ENCODE measurements at places on chromosomes 2 and 18.
A peak's percentile ranks its signal among the peaks of the same experiment; 100 is the strongest.

GRCh38 chr2:215573496-215573895 is 137.6 kb upstream of the FN1 start:
- no peak for DNase-seq

DNA sequence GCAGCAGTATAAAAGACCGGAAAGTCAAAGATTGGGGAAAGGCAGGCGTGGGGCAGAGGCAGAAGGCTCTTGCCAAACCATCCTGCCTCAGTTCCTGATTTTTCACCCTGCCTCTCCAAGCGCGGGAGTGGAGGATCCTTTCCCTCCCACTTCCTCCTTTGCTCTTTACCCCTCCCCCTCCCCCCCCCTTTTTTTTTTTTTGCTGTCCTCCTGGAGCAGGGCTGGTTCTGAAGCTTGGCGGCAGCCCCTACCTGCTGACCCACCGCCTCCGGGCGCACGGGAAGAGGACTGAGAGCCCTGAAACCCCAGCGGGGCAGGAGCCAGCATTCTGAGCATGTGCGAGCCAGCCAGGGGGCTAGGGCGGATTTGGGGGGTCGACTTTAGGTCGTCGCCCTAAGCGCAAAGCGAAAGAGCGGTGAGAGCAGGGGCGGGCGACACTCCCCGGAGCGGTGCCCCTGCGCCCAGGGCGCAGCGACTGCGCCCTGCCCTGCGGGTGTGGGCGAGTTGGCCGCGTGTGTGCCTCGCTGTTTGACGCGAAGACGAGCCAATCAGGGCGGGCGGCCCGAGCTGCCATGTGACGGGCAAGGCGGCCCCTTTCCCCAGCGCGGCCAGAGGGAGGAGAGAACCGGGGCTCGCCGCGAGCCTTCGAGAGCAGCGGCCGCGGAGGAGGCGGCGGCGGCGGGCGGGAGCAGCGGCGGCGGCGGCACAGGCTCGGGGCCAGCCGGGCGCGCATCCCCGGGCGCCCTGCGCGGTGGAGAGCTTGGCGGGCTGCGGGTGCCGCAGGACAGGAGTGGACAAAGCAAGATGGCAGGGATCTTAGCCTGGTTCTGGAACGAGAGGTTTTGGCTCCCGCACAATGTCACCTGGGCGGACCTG is at the start of gene CERS6:
Gene CERS6, plus strand, starts transcription at position 628 of the 876 bp plus-strand sequence. Its CDS starts 177 bp downstream, at position 805.
- DNase-seq, result peak; percentile 84

DNA sequence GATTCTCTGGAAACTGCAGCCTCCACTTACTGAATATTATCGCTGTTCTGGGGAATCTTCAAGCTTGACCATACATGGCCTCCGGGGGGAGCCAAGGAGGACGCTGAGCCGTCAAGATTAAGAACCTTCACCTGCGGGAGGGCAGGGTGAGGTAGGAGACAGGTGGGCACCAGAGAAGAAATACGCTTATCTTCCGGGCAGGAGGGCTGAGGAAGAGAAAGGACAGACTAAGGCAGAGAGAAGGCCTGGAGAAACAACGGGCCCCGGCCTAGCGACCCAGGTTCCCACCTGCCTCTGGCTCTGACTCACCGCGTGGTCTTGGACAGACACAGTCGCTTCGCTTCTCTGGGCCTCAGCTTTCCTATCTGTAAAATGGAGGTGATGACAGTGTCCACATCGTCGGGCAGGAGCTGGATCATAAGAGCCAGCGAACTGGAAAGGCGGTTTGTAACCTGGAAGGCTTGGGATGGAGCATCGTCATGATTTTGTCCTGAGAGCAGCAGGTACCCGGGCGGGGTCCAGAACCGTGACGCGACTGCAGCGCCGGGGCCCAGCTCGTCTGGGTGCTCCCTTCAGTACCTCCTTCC is 659 bp downstream of the ZNF142 start:
- peak; percentile 8 for DNase-seq

- DNase-seq, result no peak
These were observed 142.2 kb downstream of the PLCL1 start for GRCh38 chr2:197946562-197946961.

GRCh38 chr18:47983946-47984345 is 53.5 kb upstream of the SMAD2 start:
- DNase-seq, result no peak

DNA sequence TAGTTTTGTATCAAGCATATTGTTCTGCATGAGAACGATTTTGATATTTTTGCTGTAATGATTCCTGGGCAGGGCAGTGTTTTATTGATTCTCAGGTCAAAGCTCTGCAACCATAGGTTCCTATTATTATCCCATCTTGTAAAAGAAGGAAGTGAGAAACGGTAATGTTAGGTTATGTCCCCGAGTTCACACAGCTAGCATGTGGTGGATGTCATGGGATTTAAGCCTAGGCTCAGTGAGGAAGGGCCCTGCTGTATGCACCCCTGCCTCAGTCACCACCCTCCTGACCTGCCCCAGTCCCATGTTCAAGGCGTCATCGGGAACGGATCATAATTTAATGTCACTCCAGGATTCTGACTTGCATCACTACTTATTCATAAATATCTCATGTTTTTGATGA is 10.7 kb downstream of the ACP1 start:
- DNase-seq, result no peak
